Fibroblast of gingiva (primary cell): ENCODE measurements at places on chromosomes 3 and 15.

DNA sequence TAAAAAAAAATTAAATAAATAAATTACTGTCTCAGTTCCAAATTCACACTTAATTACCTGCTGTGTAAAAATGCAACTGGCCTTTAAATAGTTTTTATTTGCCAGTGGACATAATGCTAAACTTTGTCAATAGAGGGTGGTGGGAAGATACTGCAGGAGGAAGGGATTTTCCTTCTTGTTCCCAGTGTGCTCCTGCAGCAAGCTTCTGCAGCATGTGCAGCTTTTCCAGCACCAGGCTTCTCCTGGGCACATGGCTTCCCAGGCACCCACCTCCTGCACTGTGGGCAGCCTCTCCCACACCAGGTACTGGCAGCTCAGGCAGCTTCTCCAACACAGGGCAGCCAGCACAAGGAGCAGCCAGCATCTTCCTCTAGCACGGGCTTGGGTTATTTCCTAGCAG, 29.6 kb upstream of the BBX start:
- DNase-seq: no peak

GRCh38 chr3:146111337-146111736, 49.6 kb downstream of the PLOD2 start:
- DNase-seq: no peak

DNA sequence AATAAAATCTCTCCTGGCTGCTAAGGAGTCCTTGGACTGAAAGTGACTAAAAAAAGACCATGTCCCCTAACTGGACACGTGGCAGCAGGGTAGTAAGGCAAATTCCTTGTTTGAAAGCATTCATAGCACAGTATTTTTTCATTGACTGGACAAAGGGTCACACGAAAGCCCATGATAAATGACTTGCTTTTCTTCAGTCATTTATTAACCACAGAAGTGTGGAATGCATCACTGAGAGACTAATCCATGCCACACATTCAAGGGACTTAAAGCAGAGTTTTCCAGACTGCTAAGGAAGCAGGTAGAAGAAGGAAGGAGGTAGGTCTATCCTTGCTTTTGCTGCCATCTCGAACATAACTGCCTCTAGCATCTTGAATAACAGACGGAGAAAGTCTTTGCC, 31.2 kb downstream of the CASR start:
- DNase-seq: no peak

DNA sequence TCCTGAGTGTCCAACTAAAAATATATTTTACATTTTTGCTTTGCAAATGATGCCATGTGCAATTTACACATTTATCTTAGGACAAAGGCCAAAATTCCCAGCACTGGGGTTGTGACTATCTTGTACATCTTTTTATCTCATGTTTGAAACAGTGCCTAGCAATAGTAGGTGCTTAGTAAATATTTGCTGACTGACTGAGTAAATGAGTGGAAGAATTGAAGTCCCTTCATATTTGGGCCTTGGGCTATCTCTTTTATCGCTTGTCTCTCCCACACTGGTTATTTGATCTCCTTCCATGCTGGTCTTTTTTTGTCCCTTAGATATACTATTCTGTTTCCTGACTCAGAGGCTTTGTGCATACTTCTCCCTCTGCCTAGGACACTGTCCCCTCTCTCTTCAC, 213.1 kb upstream of the GOLGA6L4 start:
- no peak for DNase-seq

DNA sequence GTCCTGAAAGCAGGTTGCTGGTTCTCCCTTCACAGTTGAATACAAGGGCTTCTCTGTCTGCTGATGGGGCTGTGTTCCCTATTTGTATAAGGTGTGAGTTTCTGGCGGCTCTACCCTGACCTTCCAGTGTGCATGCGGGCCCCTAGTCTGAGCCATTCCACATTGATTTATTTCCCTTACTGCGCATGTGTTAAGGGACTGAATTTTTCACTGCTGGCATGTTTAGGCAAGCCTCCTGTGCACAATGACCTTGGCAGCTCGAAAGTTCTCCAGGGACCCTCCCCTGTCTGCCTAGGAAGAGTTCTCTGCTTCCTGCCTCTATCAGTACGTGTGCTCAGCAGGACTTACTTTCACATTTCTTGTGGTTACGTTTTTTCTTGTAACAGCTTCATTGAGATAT, 11.4 kb downstream of the TRAK1 start:
- no peak for DNase-seq

DNA sequence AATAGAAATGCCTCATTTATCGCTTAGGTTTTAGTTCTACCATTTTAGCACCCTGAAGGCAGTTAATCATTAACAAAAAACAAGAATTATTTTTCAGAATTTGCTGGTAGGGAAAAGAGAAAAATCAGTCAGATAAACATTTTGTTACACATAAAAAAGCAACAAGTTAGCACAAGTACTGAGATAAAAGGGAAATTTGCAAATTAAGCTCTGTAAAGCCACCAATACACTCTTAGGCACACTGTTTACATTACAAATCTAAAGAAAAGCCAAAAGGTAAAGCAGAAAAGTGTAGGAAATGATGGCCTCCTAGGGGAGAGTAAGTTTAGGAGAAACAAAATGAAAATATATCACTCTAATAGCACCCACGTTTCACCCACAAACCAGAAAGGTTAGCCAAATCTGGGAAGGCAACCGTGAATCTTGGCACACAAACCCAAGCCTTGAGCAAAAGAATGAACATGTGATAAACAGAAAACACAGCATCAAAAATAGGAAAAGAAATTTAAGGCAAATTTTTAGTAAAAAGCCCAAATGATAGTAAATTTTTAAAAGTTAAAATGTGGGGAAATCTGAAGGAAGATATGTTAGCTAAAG, 1.6 kb upstream of the SATB1 start:
- DNase-seq: no peak

- no peak for DNase-seq
These were observed 43.4 kb downstream of the IL1RAP start for GRCh38 chr3:190557296-190557695.

DNA sequence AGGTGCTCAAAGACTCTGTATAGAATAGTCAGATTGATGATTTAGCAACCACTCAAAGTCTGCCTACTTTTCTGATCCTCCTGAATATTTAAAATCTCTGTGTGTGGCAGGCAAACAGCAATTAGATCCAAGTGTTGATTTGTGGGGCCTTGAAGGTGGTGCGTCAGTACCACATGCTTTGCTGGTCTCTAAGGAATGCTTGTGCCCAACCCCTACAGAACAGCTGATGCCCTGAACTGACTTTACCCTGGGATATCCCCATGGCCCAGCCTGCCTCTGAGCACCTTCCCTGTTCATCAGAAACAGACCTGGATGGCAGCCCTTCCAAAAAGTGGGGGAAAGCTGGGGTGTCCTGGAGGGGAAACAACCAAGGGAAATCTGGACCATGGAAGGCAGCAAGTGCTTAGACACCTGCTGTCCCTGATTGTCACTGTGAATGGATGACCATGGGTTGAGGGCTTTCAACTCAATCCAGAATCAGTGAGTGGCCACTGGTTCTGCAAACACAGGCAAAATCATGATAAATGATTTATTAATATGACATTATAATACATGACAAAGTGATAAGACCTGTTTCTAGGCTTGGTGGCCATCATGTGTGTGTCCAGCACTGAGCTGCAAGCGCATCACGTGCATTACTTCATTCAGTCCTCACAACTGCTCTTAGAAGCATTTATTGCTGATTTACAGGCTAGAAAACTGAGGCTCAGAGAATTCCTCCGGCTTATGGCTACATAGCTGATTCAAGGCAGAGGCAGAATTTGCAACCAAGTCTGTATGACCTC, 76.1 kb upstream of the TPM1 start:
- no peak for DNase-seq

DNA sequence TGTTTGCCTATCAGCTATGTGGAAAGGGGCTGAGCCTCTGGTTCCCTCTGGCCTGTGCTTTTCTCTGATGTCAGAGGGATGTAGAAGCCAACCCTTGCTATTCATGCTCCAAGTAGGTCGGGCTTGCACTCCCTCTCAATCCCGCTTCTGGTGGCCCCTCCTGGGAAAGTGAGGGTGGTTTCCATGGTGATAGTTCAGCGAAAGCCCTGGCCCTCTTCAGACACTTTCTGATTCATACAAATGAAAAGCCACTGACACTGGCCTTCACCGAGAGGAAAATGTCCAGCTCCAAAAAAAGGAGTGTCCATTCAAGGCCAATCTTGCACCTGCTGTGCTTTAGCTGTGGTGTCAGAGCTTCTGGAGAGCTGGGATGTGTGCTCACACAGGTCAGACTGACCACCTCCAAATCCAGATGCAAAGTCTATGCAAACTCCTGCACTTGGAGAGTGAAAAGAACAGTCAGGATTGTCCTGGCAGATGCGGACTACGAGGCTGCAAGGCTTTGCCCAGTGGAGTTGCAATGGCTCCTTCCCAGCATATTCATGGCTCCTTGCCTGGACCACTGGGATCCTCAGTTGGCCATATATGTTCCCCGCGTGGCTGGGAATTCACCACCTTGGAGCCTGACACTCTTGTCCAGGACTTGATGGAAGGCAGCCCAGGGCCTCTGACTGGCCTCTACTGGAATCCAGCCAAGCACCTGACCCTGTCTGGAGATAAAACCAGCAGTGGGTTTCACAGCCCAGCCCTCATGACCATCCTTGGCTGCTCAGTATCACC, 96.6 kb downstream of the CEMIP start:
- no peak for DNase-seq

- DNase-seq: no peak
These were observed 3.3 kb downstream of the DET1 start for GRCh38 chr15:88543065-88543776.

DNA sequence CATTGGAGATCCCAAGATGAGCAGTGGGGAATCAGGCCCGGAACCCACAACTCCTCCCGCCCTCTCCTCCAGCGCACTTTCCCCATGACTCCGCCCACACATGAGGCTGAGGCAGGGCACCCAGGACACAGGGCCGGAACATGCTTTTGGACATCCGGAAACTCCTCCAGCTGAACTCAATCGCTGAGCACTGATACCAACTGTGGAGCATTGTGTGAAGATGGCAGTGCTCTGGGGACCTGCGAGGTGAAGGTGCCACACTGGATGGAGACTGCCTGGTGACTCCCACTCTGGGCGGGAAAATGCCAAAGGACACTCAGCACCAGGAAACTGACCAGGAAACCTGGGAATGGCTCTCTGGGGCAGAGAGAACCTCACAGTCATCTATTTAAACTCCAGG, 189.1 kb downstream of the FAM43A start:
- no peak for DNase-seq

GRCh38 chr15:80590761-80591355, 104.3 kb upstream of the ABHD17C start:
- no peak for DNase-seq

DNA sequence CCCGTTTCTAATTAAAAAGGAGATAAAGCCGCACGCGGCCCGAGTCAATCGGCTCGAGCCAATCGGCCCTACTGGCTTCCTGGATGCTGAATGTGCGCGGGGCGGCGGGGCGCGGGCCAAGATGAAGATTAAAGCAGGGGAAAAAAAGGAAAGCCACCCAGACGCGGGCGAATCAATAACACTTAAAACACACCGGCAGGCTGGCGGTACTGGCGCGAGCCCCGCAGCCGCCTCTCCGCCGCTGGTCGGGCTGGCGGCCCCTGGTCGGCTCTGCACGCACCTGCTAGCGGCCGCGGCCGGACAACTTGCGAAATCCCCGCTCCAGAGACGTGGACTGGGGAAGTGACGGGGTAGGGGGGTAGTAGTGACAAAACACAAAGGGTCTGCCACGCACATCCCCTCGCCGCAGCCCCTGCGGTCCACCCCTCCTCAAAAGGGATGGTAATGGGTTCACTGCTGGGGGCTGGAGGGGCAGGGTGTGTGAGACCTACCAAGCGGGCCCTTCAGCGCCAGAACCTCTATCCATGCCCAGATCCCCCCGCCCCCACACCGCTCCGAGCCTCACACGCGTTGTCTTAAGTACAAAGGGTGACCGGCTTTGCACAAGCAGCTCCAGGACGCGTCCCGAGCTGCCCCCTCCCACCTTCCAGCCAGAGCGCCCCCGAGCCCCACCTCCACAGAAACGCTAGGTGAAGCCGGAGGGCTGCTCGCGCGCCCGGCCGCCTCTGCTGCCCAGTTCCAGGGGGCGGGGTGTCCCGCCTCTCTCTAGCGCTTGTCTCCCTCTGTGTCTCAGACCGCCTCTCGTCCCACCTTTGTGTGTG, 1.4 kb downstream of the WNT7A start:
- DNase-seq: no peak

GRCh38 chr15:82575335-82575734, 35.1 kb upstream of the RPS17 start:
- DNase-seq: no peak

GRCh38 chr3:147216143-147216673, 190.1 kb downstream of the ZIC4 start:
- no peak for DNase-seq

DNA sequence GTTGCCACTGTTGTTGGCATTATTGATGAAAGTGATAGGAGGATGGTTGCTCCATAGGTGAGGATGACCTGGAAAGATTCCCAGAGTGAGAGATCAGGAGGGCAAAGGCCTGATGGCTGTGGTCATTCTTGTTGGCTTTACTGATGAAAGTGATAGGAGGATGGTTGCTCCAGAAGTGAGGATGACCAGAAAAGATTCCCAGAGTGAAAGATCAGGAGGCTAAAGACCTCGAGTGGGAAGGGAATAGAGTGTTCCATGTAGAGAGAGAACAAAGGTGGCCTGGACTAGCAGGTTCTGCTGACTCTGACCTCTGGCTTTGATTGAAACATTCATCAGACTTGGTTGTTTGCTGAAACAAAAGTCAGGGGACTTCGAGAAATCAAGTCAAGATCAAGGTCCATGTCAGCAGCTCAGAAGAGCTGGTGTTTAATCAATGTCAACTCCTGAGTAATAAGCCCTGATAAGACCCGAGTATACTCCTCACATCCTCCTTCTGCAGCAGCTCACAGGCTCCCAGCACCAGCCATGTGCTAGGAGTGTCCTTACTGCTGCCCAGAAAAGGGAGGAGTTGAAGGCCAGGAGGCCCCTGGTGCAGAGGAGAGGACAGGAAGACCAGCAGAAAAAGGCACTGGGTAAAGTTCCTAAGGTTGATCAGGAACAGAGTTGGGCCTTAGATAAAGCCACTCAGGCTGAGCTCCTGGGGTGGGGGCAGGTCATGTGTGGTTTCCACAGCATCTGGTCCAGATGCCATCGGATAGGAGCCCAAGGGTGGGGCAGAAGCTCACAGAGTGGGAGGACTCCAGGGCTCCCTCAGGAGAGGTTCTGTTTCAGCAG, 19.9 kb downstream of the CYP8B1 start:
- DNase-seq: no peak

- DNase-seq: no peak
These were observed 231.1 kb downstream of the NR2F2 start for GRCh38 chr15:96561593-96561992.

GRCh38 chr3:82521657-82522056, 760.2 kb upstream of the GBE1 start:
- DNase-seq: no peak

GRCh38 chr15:65067317-65067644, 510 bp downstream of the RASL12 start:
- DNase-seq: no peak

DNA sequence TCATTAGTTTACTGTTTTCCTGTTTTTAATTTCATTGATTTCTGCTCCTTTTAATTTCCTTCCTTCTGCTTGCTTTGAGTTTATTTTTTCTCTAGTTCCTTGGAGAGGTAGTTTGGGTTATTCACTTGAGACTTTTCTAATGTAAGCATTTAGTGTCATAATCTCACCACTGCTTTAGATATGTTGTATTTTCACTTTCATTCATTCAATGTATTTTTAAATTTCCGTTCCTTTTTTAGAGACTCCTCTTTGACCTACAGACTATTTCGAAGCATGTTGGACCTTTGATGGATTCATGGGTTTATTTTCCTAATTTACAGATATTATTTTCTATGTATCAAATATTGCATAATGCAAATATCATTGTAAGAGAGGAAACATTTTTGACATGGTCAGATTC, 23.3 kb downstream of the KLHL18 start:
- no peak for DNase-seq
